ENCODE measurements at places on chromosomes 12 and 14.

DNA sequence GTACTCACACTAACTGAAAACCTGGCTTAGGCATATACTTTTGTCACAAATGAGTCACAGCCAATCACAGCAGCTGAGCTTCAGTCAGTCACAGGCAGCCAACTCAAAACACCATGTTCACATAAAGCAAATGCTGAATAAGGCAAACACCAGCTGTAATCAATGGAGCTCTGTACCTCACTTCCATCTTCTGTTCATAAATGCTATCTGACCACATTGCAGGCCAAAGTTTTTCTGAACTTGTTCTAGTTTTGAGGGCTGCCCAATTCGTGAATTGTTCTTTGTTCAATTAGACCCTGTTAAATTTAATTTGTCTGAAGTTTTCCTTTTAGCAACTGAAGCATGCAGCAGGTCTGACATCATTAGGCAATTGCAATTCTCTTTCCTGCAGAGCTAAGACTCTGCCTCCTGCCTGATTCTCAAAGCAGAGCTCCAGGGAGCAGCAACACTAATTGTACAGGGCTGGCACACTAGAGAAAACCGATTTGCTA is 129.9 kb downstream of the WIF1 start:
- DNase-seq, result no peak

DNA sequence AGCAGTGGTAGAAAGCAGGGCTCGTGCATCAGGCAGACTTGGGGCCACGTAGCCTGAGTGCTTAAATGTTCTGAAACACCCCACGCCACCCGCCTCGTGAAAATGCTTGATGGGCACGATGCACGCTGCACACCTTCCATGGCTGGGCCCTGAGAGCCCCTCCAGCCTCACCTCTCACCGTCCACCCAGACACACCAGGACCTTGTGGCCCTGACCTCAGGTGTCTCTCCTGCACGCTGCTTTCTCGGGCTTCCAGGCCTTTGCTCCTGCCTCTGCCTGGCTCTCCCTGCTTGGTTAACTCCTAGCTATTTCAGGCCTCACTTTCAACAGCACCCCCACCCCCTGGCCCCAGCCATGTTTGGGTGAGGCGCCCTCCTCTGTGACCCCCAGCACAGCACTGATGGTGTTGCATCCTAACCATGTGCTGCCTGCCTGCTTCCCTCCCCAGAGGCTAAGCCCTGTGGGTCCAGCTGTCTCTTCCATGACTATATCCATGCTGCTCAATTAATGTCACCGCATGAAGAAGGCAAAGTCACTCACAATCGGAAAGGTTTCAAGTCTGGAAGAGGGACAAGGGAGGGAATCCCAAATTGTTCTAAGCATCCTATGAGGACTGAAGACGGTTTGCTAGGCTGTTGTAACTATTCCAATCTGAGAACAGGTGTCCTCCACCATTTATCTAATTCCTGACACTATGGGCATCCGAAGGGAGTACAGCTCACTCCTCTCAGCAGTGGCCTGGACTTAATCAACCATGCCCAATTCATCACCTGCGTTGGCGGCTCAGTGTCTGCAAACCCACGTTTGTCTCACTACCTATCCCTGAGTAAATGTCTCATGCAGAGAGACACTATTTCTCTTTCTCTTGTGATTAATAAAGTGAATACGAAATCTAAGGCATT is 82.2 kb downstream of the CCDC88C start:
- no peak for DNase-seq

DNA sequence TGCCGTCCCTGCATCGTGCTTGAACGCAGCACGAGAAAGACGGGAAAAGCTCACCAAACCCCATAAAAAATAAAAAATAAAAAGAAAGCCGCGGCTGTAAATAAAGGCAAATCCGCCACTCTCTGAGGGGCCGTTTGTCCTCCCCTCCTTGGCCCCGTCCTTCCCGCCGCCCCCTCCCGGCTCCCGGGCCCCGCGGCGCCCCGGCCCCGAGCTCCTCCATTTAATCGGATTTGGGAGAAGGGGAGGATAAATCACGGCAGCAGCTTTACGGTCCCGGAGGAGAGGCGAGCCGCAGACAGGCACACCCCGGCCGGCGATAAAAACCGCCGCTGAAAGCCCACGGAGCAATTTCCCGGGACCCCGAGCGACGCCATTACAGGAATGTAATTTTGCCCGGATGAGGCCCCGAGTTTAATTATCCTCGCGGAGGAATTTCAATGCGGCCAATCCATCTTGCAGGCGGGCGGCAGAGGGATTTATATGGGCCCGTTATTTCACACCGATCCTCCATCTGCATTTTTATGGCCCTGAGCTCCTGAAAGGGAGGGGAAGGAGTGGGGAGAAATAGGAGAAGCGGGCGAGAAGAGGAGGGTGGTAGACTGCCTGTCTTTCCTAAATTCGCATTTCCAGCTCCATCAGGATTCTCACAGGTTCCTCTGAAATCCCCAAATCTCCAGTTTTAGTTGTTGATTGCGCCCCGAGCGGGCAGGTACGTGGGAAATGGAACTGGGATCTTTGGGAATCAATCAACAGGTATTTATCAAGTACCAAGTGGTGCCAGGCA is 1.3 kb upstream of the ATP5MC2 start:
- DNase-seq, result no peak

GRCh38 chr12:24421759-24422158 is 472.3 kb upstream of the SOX5 start:
- no peak for DNase-seq

DNA sequence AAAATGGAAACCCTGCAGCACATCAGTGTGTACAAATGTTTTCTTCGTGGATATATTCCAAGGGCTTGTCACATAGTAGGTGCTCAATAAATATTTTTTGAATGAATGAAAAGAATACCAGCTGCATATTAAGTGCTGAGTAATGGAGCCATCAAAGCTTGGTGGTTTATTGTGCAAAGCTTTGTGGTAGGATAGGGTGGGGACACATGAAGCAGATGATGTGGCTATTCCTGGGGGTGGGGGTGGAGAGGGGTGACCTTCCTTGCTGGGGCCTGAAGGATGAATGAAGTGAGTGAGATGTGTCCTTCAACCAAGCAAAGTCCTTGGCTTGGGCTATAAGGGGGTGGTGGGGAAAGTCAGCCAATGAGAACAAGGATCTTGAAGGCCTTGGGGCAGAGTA is 4.3 kb upstream of the KRT81 start:
- DNase-seq, result no peak

GRCh38 chr14:103179094-103179493 is 55.8 kb downstream of the TNFAIP2 start:
- no peak for DNase-seq

DNA sequence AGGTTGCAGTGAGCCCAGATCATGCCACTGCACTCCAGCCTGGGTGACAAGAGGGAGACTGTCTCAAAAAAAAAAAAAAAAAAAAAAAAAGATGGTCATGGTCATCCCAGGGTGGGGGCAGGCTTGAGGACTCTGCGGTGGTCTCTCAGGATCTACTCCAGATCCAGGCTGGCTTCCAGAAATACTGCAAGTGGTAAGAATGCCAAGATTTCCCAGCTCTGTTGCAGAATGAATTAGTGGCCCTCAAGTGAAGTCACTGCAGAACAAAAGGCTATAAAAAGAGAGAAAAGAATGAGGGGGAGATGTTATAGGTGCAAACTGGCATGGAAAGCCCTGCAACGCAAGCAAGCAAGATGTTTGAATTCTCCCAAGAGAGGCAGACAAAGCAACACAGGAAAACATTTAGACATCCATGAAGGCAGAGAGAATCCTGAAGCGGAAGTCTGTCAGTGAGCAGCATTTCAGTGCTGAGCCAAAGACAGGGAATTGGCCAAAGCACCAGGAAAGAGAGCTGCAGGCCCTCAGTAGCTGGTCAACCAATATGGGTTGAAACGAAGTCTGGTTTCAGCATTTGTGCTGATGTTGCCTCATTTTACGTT is 31.9 kb upstream of the ETFBKMT start:
- DNase-seq, result no peak

GRCh38 chr12:47112679-47113078 is 32.9 kb upstream of the AMIGO2 start:
- no peak for DNase-seq

- DNase-seq, result no peak
These were observed 44.0 kb upstream of the HIF1A start for GRCh38 chr14:61651355-61651754.

- DNase-seq, result peak; percentile 58
These were observed 24.1 kb downstream of the DDX47 start for GRCh38 chr12:12837025-12837812.

DNA sequence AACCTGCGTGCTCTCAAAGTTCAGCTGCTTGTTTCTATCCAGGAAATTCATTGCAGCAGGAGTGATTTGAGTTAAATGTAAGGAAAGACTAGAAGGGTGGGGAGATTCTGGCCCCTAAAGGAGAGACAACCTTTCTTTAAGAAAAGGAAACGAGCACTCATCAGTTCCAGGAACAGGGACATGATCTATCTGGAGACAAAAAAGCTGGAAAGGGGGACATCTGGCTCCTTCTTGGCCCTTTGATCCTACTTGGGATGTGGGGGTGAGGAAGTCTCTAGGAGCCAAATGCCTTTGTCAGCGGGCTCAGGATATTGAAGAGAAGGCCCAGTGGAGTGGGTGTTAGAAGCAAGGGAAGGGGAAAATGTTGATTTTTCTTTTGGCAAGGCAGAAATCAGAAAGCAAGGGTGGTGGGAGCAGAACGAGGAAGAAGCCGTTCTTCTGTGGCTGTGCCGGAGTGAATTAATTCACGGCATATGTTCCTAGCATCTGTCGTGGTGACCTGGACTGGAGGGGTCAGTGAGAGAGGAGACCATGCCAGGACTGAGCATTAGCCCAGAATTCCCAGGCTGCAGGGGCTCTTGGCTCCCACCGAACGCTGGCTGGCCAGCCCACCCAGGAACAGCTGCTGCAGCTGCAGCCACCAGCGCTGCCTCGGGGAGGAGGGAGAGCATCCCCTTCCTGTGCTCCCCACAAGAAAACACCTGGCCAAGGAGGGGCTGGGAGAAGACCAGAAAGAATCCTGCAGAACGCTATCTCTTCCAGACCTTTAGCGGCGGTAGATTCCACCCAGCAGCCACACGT is 62.8 kb upstream of the GPATCH2L start:
- no peak for DNase-seq

DNA sequence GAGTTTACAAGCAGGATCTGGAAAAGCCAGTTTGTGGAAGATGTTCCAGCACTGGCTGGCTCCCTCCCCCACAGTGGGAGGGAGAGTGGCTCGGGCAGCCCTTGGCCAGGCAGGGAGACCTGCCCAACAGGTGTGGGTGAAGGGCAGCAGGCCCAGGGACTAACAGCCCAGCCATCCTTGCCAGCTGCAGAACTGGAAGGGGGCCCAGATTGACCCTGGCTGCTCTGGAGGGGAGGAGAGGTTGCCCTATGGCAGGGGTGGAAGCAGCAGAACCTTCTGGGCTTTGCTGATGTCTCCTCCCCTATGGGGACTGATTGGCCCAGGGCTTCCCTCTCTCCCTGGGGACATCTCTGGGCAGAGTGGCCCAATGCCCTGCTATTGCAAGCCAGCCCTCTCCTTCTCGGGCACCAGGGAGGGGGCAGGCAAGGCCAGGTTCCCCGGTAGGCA is 20.5 kb downstream of the IRF2BPL start:
- no peak for DNase-seq

GRCh38 chr12:98419795-98420404 is 95.5 kb upstream of the TMPO start:
- DNase-seq, result no peak

- DNase-seq, result no peak
These were observed 333.3 kb downstream of the SLC16A7 start for GRCh38 chr12:59929110-59929509.

GRCh38 chr12:13257356-13257875 is 60.9 kb downstream of the EMP1 start:
- no peak for DNase-seq

GRCh38 chr12:15977999-15978951 is 67.1 kb downstream of the DERA start:
- no peak for DNase-seq

DNA sequence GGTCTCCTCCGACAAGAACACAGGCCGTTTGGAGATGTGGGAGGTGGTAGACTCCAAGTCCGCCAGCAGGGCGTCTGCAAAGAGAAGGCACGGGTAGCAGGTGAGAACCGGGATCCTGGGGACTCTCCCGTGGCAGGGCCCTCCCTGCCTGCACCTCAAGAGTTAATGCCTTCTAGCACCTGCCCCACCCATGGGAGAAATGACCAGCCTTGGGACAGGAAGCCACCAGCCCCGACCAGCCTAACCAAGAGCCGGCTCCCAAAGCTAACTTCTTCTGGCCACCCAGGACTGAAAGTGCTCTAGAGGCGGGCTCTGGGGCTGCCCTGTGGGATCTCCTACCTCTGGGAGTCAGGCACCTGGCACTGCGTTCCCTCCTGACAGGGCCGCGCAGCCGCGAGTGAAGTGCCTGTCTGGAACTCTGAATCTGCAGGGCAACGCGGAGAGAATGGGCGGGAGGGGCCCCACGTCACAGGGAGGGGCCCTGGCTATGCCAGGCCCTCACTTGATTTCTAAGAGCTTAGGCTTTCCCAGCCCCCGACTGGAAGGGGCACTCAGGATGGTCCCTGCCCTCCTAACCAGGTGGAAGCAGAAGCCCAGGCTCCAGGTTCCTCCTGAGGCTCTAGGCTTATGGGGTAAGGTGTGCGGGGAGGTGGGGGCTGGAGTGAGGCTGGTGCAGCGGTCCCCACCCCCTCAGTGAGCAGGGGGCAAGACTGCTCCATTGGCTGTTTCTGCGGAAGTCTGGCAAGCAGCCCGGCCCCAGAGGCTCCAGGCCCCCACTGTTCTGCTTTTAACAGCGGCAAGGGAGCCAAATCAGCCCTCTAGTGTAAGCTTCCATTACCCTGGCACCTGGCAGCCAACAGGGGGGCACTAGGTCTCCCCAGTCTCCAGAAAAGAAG is 23.6 kb upstream of the RPLP0 start:
- DNase-seq, result no peak

DNA sequence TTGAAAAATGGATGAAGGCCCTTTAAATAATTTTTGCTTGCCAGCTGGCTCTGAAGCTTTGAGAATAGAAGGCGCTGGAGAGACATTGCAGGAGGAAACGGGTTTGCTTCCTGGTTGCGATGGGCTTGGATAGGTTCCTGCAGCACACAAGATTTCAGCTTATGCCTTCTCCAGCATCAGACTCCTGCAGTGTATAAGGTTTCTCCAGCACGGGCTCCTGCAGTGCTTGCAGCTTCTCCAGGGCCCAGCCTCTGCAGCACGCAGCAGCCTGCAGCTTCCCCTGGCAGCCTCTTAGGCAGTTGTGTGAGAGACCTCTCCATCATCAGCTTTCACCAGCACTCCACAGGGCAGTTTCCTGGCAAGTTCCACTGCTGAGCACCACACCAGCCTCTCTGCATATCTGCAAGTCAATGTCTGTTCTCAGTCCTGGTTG is 78.7 kb upstream of the ZDHHC17 start:
- DNase-seq, result no peak

DNA sequence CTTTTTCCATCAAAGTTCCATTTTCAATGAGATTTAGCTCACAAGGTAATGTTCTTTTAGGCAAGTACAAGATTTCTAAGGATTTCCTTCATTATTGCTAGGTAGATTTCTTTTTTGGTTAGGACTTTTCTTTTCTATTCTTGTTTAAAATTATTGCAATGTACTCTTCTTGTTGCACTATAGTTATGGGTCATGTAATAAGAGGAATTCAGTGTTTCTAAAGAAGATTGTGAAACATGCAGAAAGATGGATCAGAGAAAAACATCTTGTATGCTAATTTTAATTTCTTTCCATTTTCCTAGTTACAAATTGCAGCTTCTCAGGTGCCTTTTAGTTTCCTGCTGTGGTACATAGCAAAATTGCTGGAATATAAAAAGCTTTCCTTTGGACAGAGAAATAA is 56.1 kb downstream of the BTG1 start:
- no peak for DNase-seq
